Foreskin keratinocyte (primary cell): ENCODE measurements at places on chromosomes 1 and 21.

DNA sequence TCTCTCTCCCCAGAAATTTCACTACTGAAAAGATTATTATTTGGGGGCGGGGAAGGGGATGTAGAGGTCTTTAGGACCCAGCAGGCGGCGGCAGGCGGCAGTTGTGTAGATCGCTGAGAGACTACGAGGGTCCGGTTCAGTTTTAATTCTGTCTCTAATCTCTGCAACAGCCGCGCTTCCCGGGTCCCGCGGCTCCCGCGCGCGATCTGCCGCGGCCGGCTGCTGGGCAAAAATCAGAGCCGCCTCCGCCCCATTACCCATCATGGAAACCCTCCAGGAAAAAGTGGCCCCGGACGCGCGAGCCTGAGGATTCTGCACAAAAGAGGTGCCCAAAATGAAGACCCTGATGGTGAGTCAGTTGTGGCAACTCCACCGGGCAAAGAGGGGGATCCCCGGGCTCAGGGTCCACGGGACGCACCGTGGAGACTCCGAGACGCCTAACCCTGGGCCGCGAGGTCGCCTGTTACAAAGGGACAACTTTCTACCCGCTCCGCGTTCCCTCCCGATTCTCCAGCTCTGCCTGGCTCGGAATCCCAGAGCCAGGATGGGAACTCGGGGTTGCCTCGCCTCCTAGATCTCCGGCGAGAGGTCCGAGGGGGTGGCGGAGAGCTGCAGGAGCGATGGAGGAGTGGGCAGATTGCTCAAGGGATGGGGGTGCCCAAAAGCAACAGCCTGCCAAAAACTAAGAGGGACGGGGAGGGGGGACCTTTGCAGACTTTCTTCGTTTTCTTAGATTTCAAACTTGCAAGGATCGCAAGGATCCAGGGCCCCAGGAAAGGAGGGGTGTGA lies at the start of gene ST6GALNAC5:
Gene ST6GALNAC5, plus strand, starts transcription at position 139 of the 789 bp plus-strand sequence.
- no peak for DNase-seq

- DNase-seq, result no peak
Observed at GRCh38 chr1:164366014-164366413, 193.0 kb upstream of the PBX1 start.

DNA sequence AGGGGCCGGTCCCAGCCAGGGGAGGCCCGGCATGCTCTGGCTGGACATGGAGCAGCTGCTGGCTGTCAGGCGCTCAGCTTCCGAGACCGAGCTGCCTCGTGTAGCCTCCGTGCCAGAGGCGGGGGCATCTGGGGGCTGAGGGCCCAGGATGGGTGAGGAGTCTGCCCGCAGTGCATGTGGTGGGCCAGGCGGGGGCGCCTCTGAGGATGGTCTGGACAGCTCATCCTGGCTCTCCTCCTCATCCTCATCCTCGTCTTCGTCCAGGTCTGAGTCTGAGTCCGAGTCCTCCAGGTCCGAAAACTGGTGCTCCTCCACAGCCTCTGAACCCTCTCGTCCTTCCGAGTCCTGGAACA lies 28.9 kb upstream of the EDN2 start:
- DNase-seq, result no peak

GRCh38 chr1:90946630-90947029 lies 75.2 kb downstream of the ZNF644 start:
- no peak for DNase-seq

- DNase-seq, result no peak
Observed at GRCh38 chr1:221998186-221998612, 256.3 kb upstream of the DUSP10 start.

GRCh38 chr1:7223334-7224080 lies 438.3 kb downstream of the CAMTA1 start:
- peak; percentile 78 for DNase-seq
